ENCODE measurements at places on chromosomes 2 and 18. TPM values are rescaled to one million over a fixed set of nuclear protein-coding genes. Genes with fewer than 3 reads are reported as not detected.

Gene ANO7
- 0.81 TPM for polyA plus RNA-seq

Gene VIL1
- not detected for polyA plus RNA-seq

Gene PLEKHH2
- polyA plus RNA-seq, result 0.35 TPM

Gene ZCCHC2
- polyA plus RNA-seq, result 18.0 TPM

Gene WNT10A
- polyA plus RNA-seq, result not detected

Gene LINC00305
- not detected for polyA plus RNA-seq

Gene MARS2
- polyA plus RNA-seq, result 2.4 TPM

Gene KYNU
- polyA plus RNA-seq, result 0.04 TPM
